ENCODE measurements at places on chromosomes 4 and X.
A peak's percentile ranks its signal among the peaks of the same experiment; 100 is the strongest.

GRCh38 chrX:4182408-4182806, 469.0 kb upstream of the PRKX start:
- DNase-seq = no peak

- no peak for DNase-seq
Measured at GRCh38 chr4:184636144-184636543, 13.1 kb downstream of the CASP3 start.

DNA sequence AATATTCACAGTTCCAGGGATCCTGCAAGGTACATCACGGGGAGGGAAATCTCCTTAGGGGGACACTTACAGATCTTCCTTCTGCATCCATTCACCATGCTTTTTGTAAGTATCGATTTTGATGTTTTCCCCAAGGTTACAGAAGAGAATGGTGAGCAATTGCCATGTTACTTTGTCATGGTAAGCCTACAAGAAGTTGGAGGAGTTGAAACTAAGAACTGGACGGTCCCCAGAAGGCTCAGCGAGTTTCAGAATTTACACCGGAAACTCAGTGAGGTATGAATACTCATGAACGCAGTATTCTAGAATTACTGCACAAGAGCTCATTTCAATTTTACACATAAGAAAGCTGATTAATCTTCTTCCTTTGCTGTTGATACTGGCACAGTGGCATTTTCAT, 53.9 kb downstream of the LRP2BP start:
- no peak for DNase-seq

DNA sequence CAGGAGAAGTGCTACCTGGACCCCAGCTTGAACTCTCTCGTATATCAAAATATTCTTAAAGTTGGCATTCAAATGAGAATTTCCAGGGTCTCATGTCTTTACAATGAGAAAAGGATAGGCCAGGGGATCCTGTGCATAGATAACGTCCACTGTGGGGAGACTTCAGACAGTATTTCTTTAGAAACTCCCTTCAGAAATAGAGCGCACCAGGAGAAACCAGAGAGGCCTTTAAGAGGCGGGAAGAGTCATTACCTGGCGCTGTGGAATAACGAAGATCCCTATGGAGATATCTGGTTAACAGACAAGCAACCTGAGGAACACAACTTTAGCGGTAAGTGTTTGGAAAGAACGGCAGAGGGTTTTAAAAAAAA, 600 bp downstream of the RADX start:
- peak; percentile 30 for DNase-seq

DNA sequence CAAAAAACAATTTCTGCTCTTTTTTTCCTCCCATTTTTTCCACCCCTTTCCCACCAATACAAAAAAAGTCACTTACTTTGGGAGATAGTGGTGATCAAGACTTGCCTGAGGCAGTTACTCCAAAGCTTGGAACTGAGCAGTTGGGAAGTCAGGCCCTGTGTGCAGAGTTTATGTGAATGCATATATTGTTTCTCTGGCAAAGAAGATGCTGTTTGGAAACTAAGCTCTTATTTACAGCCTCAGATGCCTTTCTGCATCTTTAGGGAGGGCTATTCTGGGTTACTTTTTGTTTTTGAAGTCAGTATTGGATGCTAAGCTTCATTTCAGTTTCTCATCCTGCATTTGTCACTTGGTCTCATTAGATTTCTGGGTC, 136.3 kb downstream of the ZNF330 start:
- peak; percentile 79 for DNase-seq

GRCh38 chr4:683247-683897, 5.6 kb downstream of the SLC49A3 start:
- no peak for DNase-seq

- no peak for DNase-seq
Measured at GRCh38 chrX:53471346-53471745, 37.2 kb upstream of the HSD17B10 start.

- DNase-seq = peak; percentile 20
Measured at GRCh38 chr4:139223682-139224317, 46.8 kb upstream of the ELF2 start.

GRCh38 chrX:68930542-68931317, 101.9 kb downstream of the EFNB1 start:
- DNase-seq = no peak

GRCh38 chr4:136484996-136485395, 1047.3 kb downstream of the PCDH18 start:
- DNase-seq = no peak

DNA sequence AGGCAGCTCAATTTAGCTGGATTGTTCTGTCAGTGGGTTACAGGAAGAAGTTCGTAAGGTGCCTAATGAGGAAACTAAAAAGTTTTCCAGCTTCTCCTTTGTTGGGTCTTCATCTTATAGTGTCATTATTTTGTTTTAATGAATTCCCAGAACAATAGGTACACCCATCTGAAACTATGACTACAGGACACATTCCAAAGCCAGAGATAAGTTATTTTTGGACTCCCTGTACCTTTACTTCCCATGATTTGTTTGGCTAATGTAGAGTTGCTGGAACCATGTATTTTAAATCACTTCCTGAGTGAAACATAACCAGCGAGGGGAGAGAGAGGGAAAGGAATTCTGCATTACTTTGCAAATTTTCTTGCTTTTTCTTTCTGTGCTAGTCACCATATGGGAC, 114.0 kb downstream of the CLCN5 start:
- no peak for DNase-seq

DNA sequence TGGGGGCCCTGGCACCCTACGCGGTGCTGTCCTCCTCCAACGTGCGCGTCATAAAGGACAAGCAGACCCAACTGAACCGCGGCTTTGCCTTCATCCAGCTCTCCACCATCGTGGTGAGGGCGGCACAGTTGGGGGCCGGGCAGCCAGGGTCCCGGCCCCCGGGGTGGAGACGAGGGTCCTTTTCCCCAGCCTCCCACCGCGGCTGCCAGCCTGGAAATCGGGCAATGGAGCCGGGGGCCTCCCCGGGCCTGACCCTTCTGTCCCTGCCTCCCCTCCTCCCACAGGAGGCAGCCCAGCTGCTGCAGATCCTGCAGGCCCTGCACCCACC, 13.7 kb upstream of the UBA1 start:
- no peak for DNase-seq

- DNase-seq = no peak
Measured at GRCh38 chr4:24881508-24882196, 31.2 kb downstream of the CCDC149 start.

- no peak for DNase-seq
Measured at GRCh38 chrX:151631822-151632221, 63.4 kb upstream of the PRRG3 start.

DNA sequence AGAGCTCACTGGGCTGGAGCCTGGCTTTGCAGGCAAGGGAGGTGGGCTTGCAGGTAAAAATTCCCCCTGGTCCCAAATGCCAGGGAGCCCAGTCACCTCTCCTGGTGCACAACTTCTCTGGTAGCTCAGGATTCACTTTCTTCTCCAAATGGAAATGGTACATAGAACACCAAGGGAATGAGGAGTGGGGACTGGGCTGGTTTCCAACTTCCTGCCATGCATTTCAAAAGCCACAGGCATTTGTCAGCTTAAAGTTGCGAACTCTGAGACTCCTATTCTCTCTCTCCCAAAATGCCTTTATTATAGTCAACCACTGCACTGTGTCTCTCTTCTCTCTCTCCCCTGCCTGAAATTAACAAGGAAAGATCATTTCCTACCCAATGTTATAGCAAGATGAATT, 177.3 kb downstream of the GRIA3 start:
- no peak for DNase-seq

GRCh38 chr4:76637712-76638361, 202.8 kb downstream of the SHROOM3 start:
- no peak for DNase-seq

- DNase-seq = no peak
Measured at GRCh38 chrX:154059729-154060245, 37.7 kb downstream of the MECP2 start.

DNA sequence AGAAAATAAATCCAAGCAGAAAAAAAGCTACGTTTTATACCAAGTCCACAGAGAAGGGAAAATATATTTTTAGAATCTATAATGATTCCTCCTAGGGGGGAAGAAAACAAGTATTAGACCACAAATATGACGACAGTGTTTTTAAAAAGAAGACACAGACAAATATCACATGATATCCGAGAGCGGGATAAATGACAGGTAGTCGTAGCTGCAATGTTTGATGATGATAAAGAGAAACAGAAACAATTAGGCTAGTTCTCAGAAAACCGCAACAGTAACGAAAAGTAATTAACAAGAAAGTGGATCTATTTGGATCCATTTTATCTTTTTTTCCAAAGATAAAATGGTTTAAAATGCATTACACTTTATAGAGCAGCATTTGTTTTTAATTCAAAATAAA, 918 bp downstream of the HAUS3 start:
- no peak for DNase-seq

GRCh38 chr4:86819561-86819960, 29.6 kb downstream of the SLC10A6 start:
- no peak for DNase-seq

- DNase-seq = no peak
Measured at GRCh38 chrX:150692296-150692695, 900 bp upstream of the MTMR1 start.

- peak; percentile 57 for DNase-seq
Measured at GRCh38 chrX:111445485-111445884, 33.5 kb upstream of the DCX start.

- DNase-seq = peak; percentile 43
Measured at GRCh38 chrX:124098089-124098488, 136.6 kb downstream of the STAG2 start.

DNA sequence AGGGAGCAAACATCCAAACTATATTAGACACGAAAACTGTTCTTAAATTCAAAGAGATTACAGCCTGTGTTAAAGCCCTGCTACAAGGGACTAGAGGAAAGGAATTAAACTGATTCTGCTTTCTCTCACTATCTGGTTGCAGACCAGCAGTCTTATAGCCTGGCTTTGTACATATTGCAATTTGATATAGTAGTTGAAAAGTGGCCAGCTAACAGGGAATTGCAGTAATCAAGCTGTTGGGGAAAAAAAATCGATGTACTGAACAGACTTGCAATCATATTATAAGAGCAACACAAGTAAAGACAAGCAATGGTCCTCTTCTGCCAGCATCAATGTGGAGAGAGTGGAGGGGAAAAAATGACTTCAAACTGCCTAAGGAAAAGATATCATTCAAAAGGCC, 364.4 kb upstream of the EPHA5 start:
- DNase-seq = no peak

- no peak for DNase-seq
Measured at GRCh38 chr4:76211769-76212708, 1.6 kb downstream of the SCARB2 start.

GRCh38 chr4:104064646-104065577, 345.1 kb upstream of the TACR3 start:
- DNase-seq = peak; percentile 75

- DNase-seq = no peak
Measured at GRCh38 chr4:110163327-110164069, 34.9 kb downstream of the ELOVL6 start.

DNA sequence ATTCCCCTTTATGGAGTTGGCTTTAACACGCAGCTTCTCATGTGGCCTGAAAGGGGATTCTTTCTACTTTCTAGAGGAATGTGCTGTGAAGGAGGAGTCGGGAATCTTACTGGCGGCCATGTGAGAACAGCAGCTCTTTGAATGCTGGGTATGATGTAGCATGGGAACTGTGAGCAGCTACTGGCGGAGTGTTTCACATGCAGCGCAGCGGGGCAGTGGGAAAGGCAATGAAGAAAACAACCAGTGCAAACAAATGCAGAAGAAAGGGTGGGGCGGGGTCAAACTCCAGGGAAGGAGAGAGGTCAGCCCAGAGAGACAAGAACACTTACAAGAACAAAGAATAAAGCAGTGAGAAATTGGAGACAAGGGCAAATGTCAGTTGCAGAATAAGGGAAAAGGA, 363.8 kb upstream of the FTHL17 start:
- peak; percentile 93 for DNase-seq

DNA sequence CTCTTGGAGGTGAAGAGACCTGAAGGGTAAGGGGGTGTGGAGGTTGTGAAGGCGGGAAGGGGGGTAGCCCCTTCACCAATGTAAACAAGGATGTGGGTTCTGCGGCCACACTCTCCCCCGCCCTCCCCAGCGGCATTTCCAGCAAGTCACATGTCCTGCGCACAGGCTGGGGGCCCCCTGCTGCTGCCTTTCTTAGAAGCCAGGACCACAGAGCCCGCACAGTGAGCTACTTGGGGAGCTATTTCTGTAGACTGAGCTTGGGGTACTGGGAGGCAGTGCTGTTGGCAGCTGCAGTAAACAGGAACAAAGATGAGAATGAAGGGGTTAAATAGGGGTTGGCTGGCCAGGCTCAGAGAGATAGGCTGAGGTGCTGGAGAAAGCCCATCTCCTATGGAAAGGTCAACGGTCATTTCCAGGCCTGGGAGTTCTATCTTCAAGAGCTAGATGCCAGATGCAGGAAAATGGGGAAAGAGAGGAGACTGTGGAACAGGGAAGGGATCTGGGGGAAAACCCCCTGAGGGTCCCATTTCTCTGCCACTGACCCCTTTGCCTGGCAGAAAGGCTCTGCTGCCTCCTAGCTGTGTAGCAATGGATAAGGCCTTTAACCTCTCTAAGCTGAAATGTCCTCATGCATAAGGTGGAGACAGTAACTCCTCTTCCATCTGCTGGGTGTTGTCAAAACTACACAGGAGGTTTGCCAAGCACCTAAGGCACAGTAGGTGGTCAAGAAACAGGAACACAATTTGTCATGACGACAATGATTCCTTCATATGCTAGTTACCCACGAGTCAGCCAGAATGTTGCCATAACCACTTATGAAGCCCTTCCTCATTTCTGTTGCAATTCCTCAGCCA, 18.5 kb upstream of the PIM2 start:
- DNase-seq = peak; percentile 17

- DNase-seq = no peak
Measured at GRCh38 chrX:133575501-133576136, 160.3 kb upstream of the GPC4 start.

DNA sequence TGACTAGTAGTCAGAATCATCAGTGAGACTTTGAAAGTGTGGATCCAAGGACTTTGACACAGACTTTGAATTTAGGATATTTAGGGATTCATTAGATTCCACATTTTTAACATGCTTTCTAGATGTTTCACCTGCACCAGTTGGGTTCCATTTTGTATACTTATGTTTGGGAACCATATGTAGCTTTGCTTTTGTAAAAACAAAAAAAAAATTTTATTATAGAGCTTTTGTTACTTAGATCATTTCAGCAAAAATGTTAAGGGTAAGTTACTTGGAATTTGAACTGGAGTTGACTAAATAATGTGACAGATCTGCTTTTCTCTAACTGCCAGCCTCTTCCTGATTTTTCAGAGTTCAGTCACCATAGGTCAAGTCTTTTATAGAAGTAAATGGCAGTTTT, 14.6 kb downstream of the PDLIM5 start:
- DNase-seq = no peak
